ENCODE measurements at places on chromosomes 11 and 22.

DNA sequence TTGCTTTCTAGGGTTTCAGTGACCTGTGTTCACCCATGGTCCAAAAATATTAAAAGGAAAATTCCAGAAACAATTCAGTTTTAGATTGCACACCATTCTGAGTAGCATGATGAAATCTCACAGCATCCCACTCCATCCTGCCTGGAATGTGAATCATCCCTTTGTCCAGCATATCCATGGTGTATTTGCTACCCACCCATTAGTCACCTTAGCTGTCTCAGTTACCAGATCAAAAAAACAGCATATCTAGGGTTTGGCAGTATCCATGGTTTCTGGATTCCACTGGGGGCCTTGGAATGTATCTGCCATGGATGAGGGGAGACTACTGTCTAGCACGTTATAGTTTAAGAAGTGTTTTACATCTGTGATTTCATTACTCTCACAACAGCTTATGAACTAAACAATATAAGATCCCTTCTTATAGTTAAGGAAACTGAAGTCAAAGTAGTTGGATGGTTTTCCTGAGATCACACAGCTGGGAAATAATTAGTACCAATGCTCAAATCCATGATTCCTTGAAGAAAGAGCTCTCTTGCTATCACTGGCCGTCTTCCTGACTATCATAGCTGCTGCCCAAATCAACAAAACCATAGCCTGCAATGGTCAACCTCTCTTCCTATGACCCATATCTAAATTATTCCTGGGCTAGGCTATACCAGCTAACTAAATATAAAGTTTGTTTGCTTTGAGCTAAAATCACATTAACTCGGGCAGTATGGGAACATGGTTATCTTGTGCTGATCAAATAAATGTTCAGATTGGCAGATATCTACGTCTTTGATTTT, 122.6 kb downstream of the MICAL2 start:
- DNase-seq: no peak

GRCh38 chr11:214083-214482, 6.6 kb downstream of the RIC8A start:
- no peak for DNase-seq

DNA sequence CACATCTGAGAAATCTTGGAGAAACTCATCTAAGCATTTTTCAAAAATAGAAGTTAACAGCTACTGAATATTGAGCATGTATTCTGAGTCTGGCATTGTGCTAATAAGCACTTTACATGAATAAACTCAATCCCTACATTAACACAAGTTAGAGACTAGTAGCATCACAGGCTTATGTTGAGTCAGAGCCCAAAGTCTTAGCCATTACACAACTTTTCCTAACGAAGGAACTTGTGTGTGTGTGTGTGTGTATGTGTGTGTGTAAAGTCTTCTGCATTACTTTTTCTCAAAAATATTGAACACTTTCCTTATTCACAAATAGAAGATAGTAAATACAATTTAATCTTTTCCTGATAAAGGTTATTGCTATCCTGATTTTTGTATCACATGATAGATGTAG, 8.7 kb upstream of the CLPB start:
- DNase-seq: no peak

DNA sequence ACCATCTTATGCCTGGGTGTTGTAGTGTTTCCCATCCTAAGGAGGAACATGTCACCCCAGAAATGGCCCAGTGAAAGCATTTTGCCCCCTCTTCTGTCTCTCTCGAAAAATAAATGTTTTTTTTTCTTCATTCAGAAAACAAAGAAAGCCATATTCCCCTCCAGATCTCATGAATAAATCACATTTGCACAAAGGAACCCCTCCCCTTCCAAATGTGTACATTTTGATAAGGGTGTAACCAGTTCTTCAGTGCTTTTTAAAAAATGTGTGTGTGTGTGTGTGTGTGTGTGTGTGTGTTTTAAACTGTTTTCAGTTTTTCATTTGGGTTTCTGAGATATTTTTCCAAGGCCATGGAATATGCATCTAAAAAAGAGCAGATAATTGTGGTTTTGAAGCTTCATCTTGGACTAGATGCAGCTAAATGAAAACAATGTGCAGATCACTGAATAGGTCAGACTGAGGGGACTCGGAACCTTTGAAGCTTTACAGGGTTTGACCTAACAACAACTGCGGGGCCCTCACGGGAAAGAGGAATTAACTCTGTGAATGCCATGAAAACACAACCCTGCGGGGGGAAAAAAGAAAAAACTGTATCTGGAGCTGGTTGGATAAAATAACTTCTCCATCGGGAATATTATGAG, 76.4 kb downstream of the YAP1 start:
- no peak for DNase-seq

DNA sequence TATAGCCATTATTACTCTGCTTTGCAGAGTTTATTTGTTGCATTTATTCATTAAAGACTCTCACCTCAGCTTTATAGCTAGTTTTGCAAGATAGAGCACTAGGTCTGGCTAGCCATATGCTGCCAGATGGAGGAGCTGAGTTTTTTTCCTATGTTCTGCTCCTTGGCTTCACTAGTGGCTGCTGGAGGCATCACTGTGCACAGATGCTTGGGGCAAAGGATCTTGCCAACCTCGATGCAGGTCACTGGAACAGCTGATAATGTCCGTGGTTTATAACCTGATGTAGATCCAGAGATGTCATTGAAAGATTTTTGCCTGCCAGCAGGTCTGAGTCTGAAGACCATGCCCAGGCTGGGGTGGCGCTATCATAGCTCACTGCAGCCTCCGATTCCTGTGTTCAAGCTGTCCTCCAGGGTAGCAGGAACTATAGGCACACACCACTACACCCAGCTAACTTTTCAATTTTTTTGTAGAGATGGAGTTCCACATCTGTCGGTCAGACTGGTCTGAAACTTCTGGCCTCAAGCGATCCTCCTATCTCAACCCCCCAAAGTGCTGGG, 63.2 kb downstream of the PACS1 start:
- DNase-seq: no peak

GRCh38 chr11:31022080-31022479, 347.5 kb downstream of the DCDC1 start:
- no peak for DNase-seq

- no peak for DNase-seq
These were observed 3.5 kb upstream of the CD5 start for GRCh38 chr11:61098778-61099177.

GRCh38 chr22:22060200-22061084, 77.9 kb upstream of the TOP3B start:
- peak; percentile 34 for DNase-seq

- no peak for DNase-seq
These were observed 120.9 kb downstream of the ME3 start for GRCh38 chr11:86551288-86552092.
